Cardiac septum (tissue), 1 donor: ENCODE measurements at places on chromosomes 5 and 9.

- no peak for DNase-seq
Observed at GRCh38 chr9:85397005-85397404, 344.7 kb downstream of the AGTPBP1 start.

DNA sequence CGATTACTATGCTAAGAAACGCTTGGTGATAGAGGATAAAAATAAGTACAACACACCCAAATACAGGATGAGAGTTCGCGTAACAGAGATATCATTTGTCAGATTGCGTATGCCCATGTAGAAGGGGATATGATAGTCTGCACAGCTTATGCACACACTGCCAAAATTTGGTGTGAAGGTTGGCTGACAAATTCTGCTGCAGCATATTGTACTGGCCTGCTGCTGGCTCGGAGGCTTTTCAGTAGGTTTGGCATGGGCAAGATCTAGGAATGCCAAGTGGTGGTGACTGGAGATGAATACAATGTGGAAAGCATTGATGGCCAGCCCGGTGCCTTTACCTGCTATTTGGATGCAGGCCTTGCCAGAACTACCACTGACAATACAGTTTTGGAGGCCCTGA, 208.4 kb downstream of the PDZD2 start:
- no peak for DNase-seq

- no peak for DNase-seq
Observed at GRCh38 chr5:139393497-139394122, 1.3 kb downstream of the PROB1 start.

DNA sequence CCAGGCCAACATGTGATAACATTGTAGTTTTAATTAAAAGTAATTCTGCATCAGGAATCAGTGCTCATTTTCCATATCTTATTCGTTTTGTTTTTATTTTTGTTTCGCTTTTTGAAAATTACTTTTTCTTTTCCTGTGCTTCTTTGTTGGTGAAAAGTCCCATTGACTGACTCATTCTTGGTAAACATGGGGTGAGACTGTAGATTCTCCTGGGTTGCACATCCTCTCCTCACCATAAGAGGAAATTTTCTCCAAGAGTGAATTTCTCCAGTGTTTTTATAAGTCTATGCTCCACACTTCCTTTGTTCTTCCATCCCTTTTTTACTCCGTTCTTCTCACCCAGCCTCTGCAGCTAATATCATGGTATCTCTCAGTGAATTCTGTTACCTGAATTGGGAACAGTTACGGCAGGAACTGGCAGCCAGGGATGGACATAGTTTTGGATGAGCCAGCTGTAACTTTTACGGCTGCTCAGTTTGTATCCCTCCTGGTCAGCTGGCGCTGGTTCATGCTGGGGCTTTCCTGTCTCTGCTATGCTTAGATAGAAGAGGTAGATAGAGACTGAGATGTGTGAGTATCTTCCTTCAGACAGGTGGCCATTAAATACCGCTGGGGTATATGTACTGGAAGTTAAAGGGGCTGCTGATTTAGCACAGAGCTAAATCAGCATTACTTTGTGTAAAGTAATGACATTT, 80.0 kb downstream of the MAN2A1 start:
- no peak for DNase-seq

- peak; percentile 65 for DNase-seq
Observed at GRCh38 chr9:135219676-135220600, 132.5 kb downstream of the OLFM1 start.

GRCh38 chr5:89120719-89121118, 237.7 kb upstream of the MEF2C start:
- peak; percentile 81 for DNase-seq

- DNase-seq = no peak
Observed at GRCh38 chr5:14413331-14413750, 168.3 kb upstream of the OTULINL start.

GRCh38 chr5:16378762-16379161, 86.8 kb downstream of the ZNF622 start:
- no peak for DNase-seq

DNA sequence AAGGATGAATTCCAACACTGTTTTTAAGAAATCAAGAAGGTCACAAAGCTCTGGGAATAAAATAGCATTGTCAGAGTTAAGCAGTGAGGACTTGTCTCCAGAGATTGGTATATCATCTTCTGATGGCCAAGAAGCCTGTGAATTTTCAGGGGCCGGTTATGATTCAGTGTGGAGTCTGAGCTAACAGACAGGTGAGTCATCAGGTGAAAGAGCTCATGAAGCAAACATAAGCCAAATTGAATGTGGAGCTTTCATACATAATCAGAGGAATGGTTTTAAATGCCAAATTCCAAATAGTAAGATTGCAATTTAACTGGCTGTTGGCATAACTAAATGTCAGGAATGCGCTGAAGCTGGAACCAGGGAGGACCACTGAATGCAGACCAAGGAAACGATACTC, 494.2 kb downstream of the MTRR start:
- no peak for DNase-seq

GRCh38 chr5:154608531-154609011, 130.5 kb upstream of the HAND1 start:
- no peak for DNase-seq

- DNase-seq = no peak
Observed at GRCh38 chr5:166163996-166164610, 2127.3 kb upstream of the WWC1 start.
